ENCODE measurements at places on chromosomes 5 and 9.

- DNase-seq = peak; percentile 58
These were observed 149.9 kb upstream of the PRR16 start for GRCh38 chr5:120314191-120314590.

DNA sequence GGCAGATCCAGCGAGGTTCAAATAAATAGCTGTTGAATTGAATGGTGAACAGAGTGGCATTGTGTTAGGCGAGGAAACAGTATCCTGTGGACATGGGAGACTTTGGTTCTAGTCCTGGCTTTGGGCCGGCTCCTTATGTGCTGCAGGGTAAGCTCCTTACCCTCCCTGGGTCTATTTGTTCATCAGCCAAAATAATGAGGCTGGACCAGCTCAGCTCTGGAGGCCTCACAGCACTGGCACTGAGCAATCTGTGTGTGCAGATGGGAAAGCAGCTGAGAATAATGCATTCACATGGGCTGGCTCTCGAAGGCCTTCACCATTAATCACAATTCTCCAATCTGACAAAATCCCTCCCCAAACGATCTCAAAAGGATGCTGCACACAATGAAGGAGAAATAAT is 81.9 kb downstream of the APBA1 start:
- DNase-seq = no peak

DNA sequence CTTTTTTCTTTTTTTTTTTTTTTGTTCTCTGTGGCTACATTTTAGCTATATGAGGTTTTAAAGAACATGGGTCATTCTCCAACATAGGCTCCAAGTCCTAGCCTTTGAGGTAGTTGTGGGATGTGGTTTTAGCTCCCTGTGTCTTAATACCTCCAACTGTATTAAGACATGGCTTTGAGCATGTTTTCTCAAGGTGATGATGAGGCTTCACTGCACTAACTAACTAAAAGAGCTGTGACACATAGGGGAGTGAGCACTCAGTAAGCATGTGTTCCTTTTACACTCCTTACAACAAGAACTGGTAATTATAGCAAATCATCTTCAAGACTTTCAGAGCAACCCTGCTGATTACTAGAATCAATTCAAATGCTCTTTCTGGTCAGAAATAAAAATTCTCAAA is 333.6 kb upstream of the CCNH start:
- no peak for DNase-seq

DNA sequence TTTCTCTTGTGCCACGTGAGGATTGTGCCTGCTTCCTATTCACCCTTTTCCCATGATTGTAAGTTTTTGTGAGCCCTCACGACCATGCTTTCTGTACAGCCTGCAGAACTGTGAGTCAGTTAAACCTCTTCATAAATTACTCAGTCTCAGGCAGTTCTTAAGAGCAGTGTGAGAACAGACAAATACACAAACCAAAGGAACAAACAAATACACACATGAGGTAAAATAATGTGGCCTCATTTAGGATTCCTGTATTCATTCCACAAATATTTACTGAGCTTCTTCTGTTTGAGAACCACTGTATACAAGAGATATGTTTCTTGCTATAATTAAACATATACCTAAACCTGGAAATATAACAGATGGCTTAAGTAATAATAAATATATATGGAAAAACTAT is 760.3 kb downstream of the CDH9 start:
- no peak for DNase-seq

GRCh38 chr9:111036429-111036789 is 1.9 kb downstream of the LPAR1 start:
- DNase-seq = peak; percentile 72

DNA sequence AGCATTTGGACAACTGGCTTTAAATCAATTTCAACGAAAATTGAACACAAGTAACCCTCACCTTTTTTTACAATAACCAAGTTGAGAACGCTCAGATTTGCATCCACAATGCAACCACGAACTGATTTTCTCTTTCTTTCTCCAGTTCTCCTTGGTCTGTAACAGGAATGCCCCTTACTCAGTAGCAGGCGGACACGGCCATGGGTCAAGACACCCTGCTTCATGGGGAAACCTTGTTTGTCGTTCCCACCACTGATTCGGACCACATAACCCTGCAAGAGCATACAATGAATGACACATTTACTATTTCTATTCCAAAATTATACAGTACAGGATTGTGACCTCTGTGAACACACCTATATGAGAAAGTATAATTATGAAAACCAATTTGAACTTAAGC is 1.4 kb downstream of the RPS6 start:
- no peak for DNase-seq

DNA sequence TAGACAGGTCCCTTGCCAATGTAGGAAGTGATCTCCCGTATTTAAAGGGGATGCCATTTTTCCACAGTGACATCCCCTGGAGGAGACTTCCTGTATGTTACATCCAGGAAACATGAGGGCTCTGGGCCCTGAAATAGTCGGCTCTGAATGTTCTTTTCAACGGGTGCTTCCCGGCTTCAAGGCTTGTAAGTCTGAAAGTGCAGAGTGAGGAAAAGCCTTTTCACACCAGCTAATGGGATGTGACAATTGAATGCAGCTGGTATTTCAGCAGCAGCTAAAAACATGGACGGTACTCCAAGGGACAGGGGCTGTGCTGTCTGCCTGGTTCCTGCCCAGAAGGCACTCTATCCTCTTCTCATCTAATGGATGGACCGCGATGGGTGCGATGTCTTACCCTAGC is 1.4 kb downstream of the IL9 start:
- DNase-seq = no peak
